ENCODE measurements at places on chromosomes 11 and 22. TPM values are rescaled to one million over a fixed set of nuclear protein-coding genes. Genes with fewer than 3 reads are reported as not detected.

GRCh38 chr11:79077702-79078330 is 363.0 kb downstream of the TENM4 start:
- DNase-seq, result no peak
- no peaks in the 10 kb centered on the region for H3K27me3 ChIP-seq
- H3K4me1 ChIP-seq, result peaks cover 17% of the 10 kb centered on the region
- no peak overlapping the region for H3K4me3 ChIP-seq
- H3K27ac ChIP-seq, result no peak overlapping the region
- H3K36me3 ChIP-seq, result no peaks in the 10 kb centered on the region

DNA sequence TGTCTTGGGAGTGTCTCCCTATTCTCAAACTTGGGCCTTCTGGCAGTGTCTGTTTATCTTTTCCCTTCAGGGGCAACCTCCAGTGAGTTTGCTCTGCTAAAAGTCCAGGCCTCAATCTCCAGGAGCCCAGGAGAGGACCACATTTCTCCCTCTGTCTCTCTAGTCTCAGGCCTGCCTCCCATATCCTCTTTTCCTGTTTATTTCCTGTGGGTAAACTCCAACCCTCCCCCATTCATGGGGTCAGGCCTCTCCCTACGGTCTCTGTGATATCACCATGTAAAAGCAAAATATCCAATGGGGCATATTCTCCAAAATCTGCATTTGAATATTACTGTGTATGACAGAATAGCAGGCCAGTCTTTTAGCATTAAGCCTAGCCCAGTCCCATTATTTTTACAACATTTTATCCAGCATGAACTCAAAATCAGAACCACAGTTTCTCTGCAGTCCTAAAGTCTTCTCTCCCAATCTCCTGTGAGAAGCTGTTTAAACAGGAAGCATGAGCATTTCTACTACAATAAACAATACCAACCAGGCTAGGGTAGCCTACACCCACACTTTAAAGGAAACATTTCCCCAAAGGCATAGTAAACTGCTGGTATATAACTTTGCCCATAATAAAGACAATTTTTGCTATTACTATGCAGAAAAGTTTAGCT is 18.0 kb upstream of the TMEM135 start:
- no peak overlapping the region for H3K4me3 ChIP-seq
- H3K4me1 ChIP-seq, result no peaks in the 10 kb centered on the region
- no peak for DNase-seq
- H3K36me3 ChIP-seq, result no peaks in the 10 kb centered on the region
- H3K27me3 ChIP-seq, result no peaks in the 10 kb centered on the region

DNA sequence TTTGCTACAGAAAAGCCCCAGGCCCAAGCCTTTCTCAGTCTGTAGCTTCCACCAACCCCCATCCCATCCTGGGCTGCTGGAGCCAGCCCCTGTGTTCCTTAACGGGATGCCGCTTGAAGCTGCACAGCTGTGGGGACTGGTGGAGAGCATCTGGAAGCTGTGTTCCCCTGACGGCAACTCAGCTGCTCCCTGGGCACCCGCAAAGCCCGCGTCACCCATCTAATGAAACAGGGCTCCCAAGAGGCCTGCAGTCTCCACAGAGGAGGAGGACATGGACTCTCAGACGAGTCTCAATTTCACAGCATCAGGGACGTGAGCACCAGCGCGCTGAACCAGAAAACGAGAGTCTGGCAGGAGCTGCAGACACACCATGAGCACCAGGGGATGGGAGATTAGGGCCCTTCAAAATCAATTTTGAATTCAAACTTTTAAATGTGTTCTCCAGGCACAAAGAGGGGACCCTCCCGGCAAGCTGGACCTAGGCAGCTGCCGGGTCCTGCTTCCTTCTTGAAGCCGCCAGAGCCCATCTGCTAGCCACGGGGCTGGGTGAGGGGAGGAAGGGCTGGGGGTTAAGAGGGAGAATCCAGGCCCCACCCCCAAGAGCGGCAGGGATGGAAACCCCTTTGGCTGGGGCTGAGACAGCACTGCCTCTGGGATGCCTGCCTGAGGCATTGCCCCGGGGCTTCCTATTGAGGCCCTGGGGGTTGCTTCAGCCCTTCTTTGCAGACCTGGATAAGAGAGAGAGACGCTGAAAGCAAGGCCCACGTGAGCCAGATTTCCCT is 21.0 kb downstream of the LMO1 start:
- DNase-seq, result no peak
- H3K4me1 ChIP-seq, result no peaks in the 10 kb centered on the region
- H3K36me3 ChIP-seq, result no peaks in the 10 kb centered on the region
- peaks cover 14% of the 10 kb centered on the region for H3K27me3 ChIP-seq
- no peak overlapping the region for H3K27ac ChIP-seq

The YAP1 gene
- total RNA-seq, result 122 TPM

GRCh38 chr11:72411623-72412419 is 22.5 kb downstream of the CLPB start:
- no peak overlapping the region for H3K4me3 ChIP-seq
- no peaks in the 10 kb centered on the region for H3K4me1 ChIP-seq
- H3K27me3 ChIP-seq, result no peaks in the 10 kb centered on the region
- no peak for DNase-seq
- no peak overlapping the region for H3K27ac ChIP-seq

DNA sequence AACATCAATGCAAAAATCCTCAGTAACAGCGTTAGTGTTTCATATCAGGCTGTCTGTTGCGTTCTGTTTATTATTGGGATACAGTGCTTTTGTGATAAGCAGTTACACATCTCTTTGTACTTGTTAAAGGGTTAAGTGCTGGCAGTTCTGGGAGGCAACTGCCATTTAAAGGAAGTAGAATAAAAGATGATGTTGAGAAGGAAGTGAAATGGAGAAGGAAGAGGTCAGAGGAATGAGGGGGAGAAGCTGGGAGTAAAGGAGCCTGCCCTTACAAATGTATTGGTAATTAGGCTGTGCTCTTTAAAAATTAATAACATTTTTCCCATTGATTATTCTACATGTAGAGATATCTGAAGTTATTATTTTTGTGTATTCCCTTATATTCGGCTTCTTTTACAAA is 674.7 kb downstream of the NTM start:
- peaks cover 8% of the 10 kb centered on the region for H3K4me1 ChIP-seq
- no peak for DNase-seq
- no peaks in the 10 kb centered on the region for H3K36me3 ChIP-seq

The PRMT3 gene
- 10.5 TPM for total RNA-seq

DNA sequence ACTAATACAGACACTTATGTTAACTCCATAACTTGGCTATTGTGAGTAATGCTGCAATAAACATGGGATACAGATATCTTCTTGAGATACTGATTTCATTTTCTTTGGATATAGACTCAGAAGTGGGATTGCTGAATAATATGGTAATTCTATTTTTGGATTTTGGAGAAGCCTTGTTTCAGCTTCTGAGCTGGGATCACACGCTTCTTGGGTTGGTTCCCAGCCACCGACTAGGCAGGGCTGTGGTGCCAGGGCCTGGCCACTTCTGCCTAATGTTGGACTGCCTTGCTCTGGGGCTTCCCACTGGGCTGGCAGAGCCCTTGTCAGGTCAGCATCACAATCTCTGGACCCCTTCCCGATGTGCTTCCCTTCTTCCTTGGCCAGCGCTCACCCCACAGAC is 14.0 kb upstream of the MCHR1 start:
- no peaks in the 10 kb centered on the region for H3K36me3 ChIP-seq
- H3K4me3 ChIP-seq, result no peak overlapping the region
- peak; percentile 65 for DNase-seq
- H3K27ac ChIP-seq, result no peak overlapping the region
- H3K4me1 ChIP-seq, result no peaks in the 10 kb centered on the region

GRCh38 chr11:80636999-80637398 is 1196.2 kb upstream of the TENM4 start:
- DNase-seq, result no peak
- H3K36me3 ChIP-seq, result no peaks in the 10 kb centered on the region
- H3K27ac ChIP-seq, result no peak overlapping the region

DNA sequence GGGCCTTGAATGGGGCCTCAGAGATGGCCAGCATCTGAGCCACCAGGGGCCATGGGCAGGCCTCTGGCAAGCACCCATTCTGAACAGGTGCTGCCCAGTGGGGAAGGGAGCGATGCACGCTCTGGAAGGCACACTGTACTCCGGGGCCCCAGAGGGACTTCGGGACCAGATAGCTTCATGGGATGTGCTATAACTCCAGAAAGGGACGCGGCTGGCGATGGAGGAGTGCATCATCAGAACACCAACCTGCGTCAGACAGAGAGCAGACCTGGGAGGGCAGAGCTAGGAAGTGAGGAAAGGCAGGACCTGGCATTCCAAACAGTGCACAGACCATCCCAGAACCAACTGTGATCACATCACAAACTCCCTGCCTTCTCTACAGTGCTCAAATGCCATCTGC is 16.8 kb downstream of the DGCR2 start:
- H3K36me3 ChIP-seq, result no peaks in the 10 kb centered on the region
- no peak overlapping the region for H3K4me3 ChIP-seq
- no peak for DNase-seq
- no peaks in the 10 kb centered on the region for H3K27me3 ChIP-seq

- H3K27ac ChIP-seq, result no peak overlapping the region
- peaks cover 2% of the 10 kb centered on the region for H3K27me3 ChIP-seq
- no peak overlapping the region for H3K4me3 ChIP-seq
- no peaks in the 10 kb centered on the region for H3K36me3 ChIP-seq
These were observed 13.9 kb upstream of the KCTD17 start for GRCh38 chr22:37037669-37038068.

GRCh38 chr11:131422029-131422428 is 51.6 kb downstream of the NTM start:
- H3K36me3 ChIP-seq, result no peaks in the 10 kb centered on the region
- H3K27ac ChIP-seq, result no peak overlapping the region
- no peak overlapping the region for H3K4me3 ChIP-seq

GRCh38 chr11:64871492-64871891 is 6.9 kb downstream of the EHD1 start:
- H3K4me1 ChIP-seq, result peaks cover 63% of the 10 kb centered on the region
- no peak overlapping the region for H3K4me3 ChIP-seq
- H3K27me3 ChIP-seq, result no peaks in the 10 kb centered on the region

DNA sequence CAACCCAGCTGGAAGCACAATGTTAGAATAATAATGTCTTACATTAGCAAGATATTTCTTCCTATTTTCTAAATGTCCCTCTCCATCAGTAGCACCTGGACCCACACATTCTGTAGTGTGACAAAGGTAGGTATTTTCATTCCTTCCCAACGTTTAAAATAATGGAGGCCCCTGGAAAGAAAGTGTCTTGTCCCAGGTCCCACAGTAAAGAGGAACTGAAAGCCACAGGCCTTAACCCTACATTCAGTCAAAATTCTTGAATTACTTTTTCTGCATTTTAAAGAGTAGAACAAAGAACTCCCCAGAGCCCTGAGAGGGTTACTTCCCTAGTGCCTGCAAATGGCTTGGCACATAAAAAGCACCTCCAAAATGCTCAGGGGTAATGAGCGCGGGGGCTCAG is 26.3 kb downstream of the OPCML start:
- no peak for DNase-seq
- H3K36me3 ChIP-seq, result no peaks in the 10 kb centered on the region
- H3K27ac ChIP-seq, result no peak overlapping the region
- H3K4me1 ChIP-seq, result no peaks in the 10 kb centered on the region
- H3K4me3 ChIP-seq, result no peak overlapping the region

DNA sequence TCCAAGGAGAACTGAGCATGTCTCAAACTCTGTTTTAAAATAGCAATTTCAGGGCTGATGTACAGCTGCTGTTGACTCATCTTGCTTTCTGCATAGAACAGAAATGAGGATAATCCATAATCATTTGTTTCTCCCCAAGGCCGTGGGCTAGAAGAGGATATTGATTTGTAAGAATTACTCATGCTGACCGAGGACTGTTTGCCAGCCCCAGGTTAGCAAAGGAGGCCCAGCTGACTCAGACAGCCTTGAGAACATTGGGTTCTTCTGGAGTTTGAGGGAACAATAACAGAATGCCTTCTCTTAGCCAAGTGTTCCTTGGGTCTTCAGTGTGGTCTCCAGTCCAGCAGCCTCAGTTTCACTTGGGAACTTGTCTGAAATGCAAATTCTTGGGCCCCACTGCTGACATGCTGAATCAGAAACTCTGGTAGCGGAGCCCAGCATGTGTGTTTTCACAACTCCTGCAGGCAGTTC is 92.0 kb downstream of the ZC3H12C start:
- H3K4me1 ChIP-seq, result peaks cover 10% of the 10 kb centered on the region
- no peaks in the 10 kb centered on the region for H3K36me3 ChIP-seq
- no peak overlapping the region for H3K27ac ChIP-seq
- peak; percentile 66 for DNase-seq
- no peak overlapping the region for H3K4me3 ChIP-seq

- H3K27ac ChIP-seq, result peak overlapping the region; percentile 82
- no peaks in the 10 kb centered on the region for H3K27me3 ChIP-seq
- DNase-seq, result peak; percentile 99
- H3K4me1 ChIP-seq, result peaks cover 19% of the 10 kb centered on the region
- no peak overlapping the region for H3K4me3 ChIP-seq
These were observed 18.8 kb downstream of the SNX19 start for GRCh38 chr11:130897262-130898182.

DNA sequence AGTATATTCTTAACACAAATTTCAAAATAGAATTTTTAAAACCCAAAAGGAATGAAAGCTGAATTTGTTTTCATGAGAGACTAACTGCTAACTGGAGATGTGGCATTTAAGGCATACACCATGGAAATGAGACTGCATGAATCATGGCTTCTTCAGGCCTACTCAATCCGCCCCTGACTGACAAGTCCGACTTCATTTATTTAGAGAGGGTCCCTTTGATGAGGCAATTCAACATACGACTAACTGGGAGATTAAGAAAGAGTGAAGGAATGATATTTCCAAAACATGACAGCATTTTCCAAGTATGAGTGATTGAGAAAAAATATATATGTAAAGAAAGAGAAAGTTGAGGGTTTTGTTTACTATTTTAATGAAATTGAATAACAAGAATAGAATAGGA is 720.1 kb downstream of the DLG2 start:
- H3K4me3 ChIP-seq, result no peak overlapping the region
- H3K4me1 ChIP-seq, result peaks cover 9% of the 10 kb centered on the region
- H3K27ac ChIP-seq, result no peak overlapping the region

GRCh38 chr11:6531267-6531752 is 34.2 kb downstream of the DNHD1 start:
- H3K27me3 ChIP-seq, result no peaks in the 10 kb centered on the region
- peaks cover 2% of the 10 kb centered on the region for H3K36me3 ChIP-seq
- H3K27ac ChIP-seq, result no peak overlapping the region
- no peak overlapping the region for H3K4me3 ChIP-seq
